Stimulated activated CD4-positive, alpha-beta T cell treated with anti-CD3 and anti-CD28 coated beads, Interleukin-1b, Interleukin-23, amount 100 ng/mL, for 48 hours (primary cell): ENCODE measurements at places on chromosomes 1 and 21.

DNA sequence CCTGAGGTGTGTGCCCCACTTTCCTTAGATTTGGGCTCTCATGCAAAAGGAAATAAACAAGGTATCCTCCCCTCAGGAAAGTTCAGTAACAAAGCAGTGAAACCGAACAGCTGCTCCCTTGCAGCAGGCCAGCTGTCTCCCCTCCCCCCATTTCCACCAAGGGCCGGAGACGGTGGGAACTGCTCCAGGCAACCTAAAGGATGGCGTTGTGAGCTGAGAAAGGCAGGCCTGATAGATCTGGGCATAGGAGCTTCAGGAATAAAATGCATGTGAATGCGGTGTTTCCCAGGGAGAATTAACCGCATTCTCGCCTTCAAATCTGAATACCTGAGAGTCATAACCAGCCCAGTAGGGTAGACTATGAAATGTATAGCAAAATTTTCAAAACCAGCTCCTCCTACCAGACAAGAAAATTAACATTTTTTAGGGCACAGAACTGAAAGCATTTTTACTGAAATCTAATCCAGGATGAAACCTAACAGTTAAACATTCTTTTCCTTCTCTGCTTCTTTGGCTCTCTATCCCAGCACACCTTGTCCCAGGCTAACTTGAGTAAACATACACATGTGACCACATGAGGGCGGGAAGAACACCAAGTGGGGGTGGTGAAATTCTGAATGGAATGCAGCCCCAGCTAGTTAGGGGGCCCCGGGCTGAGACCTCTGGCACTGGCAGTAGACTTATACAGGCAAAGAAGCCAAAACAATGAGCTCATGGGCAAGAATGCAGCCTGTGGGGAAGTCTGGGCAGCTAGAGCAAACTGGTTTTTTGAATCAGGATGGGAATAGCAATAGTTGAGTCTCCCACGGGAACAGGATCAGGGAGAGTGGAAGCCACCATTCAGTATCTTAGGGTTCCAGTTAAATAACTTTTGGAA, 11.5 kb downstream of the MCL1 start:
- peak; percentile 63 for DNase-seq

- no peak for DNase-seq
Observed at GRCh38 chr1:232974971-232975370, 24.6 kb downstream of the NTPCR start.

DNA sequence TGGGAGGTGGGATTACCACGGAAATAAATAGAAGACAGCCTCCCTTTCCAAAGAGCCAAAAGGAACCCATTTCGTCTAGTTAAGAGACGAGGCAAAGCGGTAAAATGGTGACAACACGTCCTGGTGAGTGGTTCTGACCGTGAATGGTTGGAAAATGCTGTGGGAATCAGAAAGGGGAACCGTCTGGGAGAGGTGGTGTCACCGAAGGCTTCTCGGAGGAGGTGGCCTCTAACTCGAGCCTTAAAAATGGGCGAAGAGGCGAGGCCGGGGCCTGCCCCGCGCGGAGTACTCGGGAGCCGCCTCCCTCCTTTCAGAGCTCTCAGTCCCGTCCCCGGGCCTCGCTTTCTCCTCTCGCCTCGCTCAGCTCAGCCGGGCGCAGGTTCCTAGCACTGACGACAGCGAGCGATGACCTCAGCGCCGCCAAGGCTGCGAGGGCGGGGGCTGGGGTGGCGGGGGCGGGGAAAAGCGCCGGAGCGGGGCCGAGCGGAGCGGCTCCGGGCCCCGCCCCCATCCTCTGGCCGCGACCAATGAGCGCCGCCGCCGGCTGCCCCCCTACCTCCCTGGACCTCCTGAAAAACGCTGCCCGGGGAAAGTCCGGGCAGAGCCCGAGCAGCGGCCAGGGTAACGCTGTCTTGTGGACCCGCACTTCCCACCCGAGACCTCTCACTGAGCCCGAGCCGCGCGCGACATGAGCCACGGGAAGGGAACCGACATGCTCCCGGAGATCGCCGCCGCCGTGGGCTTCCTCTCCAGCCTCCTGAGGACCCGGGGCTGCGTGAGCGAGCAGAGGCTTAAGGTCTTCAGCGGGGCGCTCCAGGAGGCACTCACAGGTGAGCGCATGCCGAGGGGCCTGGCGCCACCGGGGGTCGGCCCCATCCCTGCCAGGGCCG, at the start of gene BTG2:
BTG2 (plus strand) TSS at position 601 of the 890 bp plus-strand sequence; CDS start at position 689, 88 bp downstream.
- peak; percentile 93 for DNase-seq

GRCh38 chr1:51491166-51491981, 27.7 kb downstream of the EPS15 start:
- no peak for DNase-seq

DNA sequence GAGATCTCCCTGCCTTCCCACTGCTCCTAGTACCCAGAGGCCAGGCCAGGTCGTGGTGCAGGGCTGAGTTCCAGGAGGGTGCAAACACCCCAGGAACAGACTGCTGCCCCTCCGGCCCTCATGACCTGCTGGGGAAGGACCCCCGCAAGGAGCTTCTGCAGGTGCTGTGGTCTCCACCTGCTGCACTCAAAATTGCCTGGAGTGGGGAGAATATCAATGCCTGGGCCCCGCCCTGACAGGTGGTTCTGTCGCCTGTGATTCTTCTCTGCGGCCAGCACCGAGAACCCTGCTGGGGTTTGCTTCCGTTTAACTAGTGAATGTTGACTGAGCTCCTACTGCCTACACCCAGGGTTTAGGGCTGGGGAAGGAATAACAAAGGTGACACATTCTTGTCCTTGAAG, 2.1 kb upstream of the TFF3 start:
- no peak for DNase-seq

DNA sequence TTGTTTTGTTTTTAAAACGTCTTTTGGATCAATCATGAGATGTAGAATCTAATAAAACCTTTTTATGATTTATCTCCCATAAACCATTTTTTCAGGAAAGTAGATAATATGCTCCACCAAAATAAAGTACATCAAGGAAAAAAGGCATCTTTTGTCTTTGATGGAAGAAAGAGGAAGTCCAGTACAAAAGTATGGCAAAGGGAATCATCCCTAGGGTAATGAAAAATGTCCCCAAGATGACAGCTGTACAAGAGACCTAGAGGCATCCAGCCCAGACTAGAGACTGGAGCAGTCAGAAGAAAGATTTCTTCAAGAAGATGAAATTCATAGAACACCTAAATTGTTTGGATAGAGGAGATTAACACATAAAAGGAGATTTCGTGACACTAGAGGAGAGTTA, 32.3 kb upstream of the GFI1 start:
- DNase-seq: no peak

GRCh38 chr1:87644033-87644578, 315.4 kb downstream of the LMO4 start:
- no peak for DNase-seq

DNA sequence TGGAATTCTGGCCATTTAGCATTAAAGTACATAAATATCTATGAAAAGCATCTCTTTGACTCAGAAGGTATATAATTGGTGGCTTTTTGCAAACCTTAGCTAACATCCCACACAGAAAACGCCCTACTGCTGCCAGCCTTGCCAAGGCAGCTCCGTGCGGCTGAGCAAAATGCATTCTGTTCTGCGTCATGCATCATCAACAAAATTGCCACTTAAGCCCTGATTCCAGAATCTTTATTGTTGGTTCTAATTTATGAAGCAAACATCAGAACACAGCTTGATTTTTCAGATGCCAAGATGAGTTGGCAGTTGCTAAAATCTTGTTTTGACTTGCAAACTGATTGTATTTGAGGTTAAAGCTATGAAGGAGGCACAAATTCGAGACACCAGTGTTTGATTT, 314.9 kb upstream of the DEPDC1 start:
- no peak for DNase-seq

DNA sequence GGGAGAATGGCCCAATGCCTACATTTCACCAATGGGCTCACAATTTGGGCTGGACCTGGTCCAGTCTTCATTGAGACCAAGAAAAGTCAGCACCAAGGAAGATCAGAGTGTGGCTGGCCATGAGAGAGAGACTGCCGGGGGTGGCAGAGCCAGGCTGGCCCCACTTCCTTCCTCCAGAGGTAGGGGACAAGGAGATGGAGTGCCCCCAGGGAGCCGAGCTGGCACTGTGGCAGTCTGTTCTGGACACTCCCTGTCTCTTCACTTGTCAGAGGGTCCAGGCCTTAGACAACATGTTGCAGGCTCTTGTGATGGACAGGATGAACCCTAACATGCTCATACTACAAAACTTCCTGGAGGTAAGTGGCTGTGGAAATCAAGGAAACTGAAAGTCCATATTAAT, 27.7 kb downstream of the INAVA start:
- DNase-seq: no peak

GRCh38 chr21:42032968-42033367, 22.8 kb upstream of the ZBTB21 start:
- DNase-seq: no peak

DNA sequence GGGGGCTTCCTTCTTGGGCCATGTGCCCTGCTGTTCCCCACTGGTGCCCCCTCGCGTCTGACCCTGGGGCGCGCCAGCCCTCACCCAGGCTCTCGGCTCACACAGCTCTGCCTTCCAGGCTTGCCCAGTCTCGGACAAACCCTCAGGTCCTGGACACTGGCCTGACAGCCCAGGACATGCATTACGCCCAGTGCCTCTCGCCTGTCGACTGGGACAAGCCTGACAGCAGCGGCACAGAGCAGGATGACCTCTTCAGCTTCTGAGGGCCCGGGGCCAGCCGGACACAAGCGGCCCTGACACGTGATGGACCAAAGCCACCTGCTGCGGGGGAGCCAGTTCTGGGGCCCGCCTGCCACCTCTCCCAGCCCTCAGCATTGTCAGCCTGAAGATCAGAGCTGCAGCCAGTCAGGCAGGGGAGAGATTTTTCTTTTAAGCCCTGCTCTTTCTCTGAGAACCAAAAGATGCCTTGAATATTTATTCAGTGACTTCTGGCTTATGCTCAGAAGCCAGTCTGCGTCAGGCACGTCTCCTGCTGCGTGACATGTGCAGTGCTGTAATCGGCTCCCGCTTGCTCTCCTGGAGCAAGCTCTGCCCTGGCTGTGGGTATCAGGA, 23.4 kb downstream of the LDLRAP1 start:
- DNase-seq: no peak

DNA sequence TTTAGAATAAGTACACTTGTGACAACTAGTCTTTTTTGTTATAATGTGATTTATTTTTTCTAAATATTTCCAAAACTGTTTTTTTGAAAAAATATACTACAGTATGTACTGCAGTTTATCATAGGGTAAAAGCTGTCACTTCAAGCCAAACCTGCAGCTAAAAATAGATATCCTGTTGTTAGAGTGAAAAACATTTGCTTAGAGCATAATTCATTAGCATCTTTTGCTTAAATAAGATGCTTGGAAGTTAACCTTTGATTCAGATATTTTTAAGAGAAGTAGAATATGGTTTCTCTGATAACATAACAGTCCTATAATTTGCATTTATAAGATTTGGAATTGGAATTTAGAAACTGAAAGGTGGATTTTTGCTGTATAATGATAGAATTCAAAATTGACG, 21.5 kb downstream of the PRKACB start:
- no peak for DNase-seq

DNA sequence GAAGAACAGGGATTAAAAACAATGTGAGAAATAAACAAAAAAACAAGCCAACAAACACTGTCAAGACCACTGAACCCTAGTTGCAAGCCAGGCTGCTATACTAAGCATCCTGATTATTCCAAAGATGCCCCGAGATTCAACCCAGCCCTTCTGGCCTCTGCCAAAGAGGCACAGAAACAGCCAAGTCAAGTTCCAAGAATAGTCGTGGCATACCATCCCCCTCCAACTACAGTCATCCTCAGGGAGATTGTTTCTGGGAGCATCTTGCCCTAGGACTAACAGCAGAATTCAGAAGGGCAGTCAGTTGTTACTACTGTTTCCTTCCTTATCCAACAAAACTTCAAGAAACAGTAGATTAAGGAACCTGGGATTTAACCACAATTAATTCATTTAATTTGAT, 52.3 kb downstream of the ABL2 start:
- DNase-seq: no peak

- peak; percentile 58 for DNase-seq
Observed at GRCh38 chr1:2311184-2312032, 79.9 kb downstream of the MORN1 start.

DNA sequence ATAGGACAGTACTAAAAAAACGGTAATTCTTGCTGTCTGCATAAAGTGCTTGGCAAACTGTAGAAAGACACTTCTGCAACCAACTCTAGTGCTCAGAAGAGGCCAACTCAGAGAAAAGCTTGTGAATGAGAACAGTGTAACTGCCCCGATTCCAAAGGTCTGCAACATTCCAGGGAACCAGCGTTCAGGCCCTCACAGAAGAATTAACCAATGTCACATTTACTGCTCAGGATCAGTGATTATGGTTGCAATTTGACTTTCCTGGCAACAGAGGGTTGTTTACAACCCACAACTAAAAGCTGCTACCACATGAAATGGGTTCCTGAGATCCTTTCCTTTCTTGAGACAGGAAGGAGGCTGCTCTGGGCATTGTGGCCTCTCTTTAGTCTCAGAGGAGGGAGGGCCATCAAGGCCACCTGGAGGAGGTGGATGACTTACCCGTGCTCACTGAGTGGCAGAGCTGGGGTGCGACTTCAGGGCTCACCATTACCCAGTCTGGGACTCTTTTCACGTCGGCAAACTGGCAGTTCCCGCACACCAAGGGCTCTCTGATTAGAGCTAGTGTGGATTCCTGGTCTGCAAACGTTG, 15.3 kb downstream of the SRSF4 start:
- DNase-seq: no peak

DNA sequence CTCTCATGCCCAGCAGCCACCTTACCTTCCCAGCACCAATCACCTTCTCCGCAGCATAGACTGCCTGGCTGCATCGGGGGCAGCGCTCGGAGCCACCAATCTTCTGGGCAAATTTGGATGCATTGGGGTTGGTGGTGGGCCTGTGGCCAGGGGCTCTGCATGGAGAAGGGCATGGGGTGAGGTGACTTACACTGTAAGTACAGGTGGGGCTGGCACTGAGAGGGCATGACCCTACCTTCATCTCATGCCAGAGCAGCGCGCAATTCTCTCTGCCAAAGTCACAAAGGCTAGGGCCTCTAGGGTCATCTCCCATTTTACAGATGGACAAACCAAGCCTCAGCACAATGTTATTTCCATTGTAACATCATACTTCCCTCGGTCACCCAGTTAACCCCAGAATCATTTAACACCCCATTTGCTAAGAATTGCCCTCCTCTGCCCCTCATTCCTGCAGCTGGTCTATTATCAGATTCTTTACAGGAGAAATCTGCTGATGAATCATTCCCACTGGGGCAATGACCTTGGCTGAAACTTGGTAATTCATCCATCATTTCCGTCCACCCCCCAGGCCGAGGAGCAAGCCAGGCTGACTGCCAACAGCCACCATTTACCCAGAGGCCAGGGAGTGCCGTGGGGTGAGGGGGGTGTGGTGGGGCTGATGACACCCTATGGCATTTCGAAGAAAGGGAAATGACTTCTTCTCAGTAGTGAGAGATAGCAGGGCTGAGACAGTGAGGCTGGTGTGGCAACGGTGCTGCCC, 17.9 kb downstream of the CSRP1 start:
- DNase-seq: no peak

DNA sequence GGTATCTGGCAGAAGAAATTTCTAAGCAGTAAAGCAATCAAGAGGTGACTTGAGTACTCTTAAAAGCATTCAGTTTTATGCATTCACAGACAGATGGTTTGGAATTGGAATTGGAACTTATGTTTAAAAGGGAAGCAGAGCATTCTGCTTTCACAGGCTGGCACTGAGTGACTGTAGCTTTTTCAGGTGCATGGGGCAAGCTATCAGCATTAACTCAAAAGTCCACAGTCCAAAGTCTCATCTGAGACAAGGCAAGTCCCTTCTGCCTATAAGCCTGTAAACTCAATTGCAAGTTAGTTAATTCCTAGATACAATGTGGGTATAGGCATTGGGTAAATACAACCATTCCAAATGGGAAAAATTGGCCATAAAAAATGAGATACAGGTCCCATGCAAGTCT, 1620.3 kb downstream of the MRPL39 start:
- no peak for DNase-seq

- DNase-seq: no peak
Observed at GRCh38 chr1:61234587-61234919, 152.2 kb downstream of the NFIA start.
